ENCODE measurements at places on chromosomes 5 and 9.
A peak's percentile ranks its signal among the peaks of the same experiment; 100 is the strongest.

- H3K27ac ChIP-seq = no peak overlapping the region
- peaks cover 2% of the 10 kb centered on the region for H3K4me1 ChIP-seq
- no peak for DNase-seq
- H3K4me3 ChIP-seq = no peak overlapping the region
Measured at GRCh38 chr5:68709239-68709638, 384.6 kb upstream of the SLC30A5 start.

DNA sequence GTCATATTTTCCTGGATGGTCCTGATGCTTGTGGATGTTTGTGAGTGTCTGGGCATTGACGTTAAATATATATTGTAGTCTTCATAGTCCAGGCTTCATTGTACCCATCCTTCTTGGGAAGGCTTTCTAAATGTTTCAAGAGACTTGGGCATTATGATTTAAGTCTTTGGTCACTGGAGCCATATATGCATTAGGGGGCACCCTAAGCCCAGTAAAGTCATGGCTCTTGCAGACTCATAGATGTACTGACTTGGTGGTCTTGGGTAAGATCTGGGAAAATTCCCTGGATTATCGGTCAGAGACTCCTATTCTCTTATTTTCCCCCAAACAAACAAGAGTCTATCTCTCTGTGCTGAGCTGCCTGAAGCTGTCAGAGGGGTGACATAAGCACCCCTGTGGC is 271.1 kb downstream of the TRIM36 start:
- no peaks in the 10 kb centered on the region for H3K27me3 ChIP-seq
- H3K4me3 ChIP-seq = no peak overlapping the region
- H3K27ac ChIP-seq = no peak overlapping the region
- H3K36me3 ChIP-seq = no peaks in the 10 kb centered on the region
- no peaks in the 10 kb centered on the region for H3K4me1 ChIP-seq

DNA sequence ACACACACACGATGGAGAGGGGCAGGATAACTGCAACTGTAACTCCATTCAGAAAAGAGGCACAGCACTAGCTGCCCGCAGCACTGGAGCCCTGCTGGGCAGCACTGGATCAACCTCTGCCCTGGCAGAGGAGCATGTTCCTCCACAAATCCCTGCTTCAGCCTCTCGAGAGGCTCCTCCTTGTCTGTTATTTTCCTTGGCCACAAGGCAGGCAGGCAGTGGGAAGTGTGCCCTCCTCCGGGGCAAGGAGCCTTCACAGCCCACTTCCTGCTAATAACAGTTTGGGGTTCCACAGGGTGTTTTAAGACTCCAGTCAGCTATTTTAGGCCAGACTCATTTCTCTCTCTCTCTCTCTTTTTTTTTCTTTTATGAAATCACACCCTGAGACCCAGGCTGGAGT is 11.8 kb downstream of the FXN start:
- H3K4me3 ChIP-seq = no peak overlapping the region
- no peak for DNase-seq
- no peaks in the 10 kb centered on the region for H3K27me3 ChIP-seq
- H3K4me1 ChIP-seq = peaks cover 8% of the 10 kb centered on the region

GRCh38 chr5:91132550-91132949 is 250.6 kb downstream of the ARRDC3 start:
- no peak overlapping the region for H3K27ac ChIP-seq
- H3K4me1 ChIP-seq = peaks cover 7% of the 10 kb centered on the region
- DNase-seq = no peak
- H3K27me3 ChIP-seq = no peaks in the 10 kb centered on the region
- no peak overlapping the region for H3K4me3 ChIP-seq
- H3K36me3 ChIP-seq = no peaks in the 10 kb centered on the region

- no peak for DNase-seq
- no peaks in the 10 kb centered on the region for H3K27me3 ChIP-seq
- H3K4me1 ChIP-seq = peaks cover 5% of the 10 kb centered on the region
- no peak overlapping the region for H3K27ac ChIP-seq
- no peak overlapping the region for H3K4me3 ChIP-seq
Measured at GRCh38 chr5:173902743-173903142, 14.6 kb downstream of the CPEB4 start.

- no peak overlapping the region for H3K27ac ChIP-seq
- H3K4me1 ChIP-seq = no peaks in the 10 kb centered on the region
- no peak overlapping the region for H3K4me3 ChIP-seq
- H3K27me3 ChIP-seq = no peaks in the 10 kb centered on the region
- H3K36me3 ChIP-seq = no peaks in the 10 kb centered on the region
- DNase-seq = no peak
Measured at GRCh38 chr5:3359642-3360041, 236.0 kb upstream of the IRX1 start.

GRCh38 chr9:115423646-115424045 is 305.7 kb upstream of the TNC start:
- no peak for DNase-seq
- H3K27ac ChIP-seq = no peak overlapping the region
- no peaks in the 10 kb centered on the region for H3K27me3 ChIP-seq
- H3K36me3 ChIP-seq = no peaks in the 10 kb centered on the region
- no peak overlapping the region for H3K4me3 ChIP-seq

DNA sequence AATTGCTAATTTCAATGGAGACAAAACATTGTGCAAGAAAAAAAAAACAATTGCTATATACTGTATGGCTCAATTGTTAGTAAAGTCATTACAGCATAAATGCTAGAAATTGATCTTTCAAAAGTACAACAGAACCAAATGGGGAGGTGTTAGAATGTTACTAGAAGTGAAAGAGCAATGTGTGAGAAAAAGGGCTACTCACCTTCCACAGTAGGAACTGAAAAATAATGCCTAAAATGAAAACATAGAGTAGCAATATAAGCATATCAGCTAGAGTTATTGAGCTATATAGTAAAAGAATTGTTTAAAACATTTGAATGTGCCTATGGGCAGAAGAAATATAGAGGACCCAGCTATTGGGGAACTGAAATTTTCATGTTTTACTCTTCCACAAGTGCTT is 10.9 kb upstream of the RXFP3 start:
- H3K27me3 ChIP-seq = no peaks in the 10 kb centered on the region
- H3K36me3 ChIP-seq = no peaks in the 10 kb centered on the region
- no peak for DNase-seq
- H3K4me3 ChIP-seq = no peak overlapping the region

- H3K27ac ChIP-seq = peak overlapping the region; percentile 46
- H3K4me1 ChIP-seq = peaks cover 20% of the 10 kb centered on the region
- no peak overlapping the region for H3K4me3 ChIP-seq
- DNase-seq = peak; percentile 50
- peaks cover 25% of the 10 kb centered on the region for H3K27me3 ChIP-seq
- H3K36me3 ChIP-seq = peaks cover 4% of the 10 kb centered on the region
Measured at GRCh38 chr5:93586736-93587596, 3.9 kb downstream of the NR2F1 start.

- H3K27ac ChIP-seq = peak overlapping the region; percentile 70
- no peaks in the 10 kb centered on the region for H3K27me3 ChIP-seq
- peak overlapping the region; percentile 86 for H3K4me3 ChIP-seq
- peaks cover 19% of the 10 kb centered on the region for H3K36me3 ChIP-seq
Measured at GRCh38 chr5:98768160-98768959, 5.1 kb upstream of the RGMB start.

GRCh38 chr5:26388976-26389375 is 649.4 kb downstream of the CDH9 start:
- H3K4me3 ChIP-seq = no peak overlapping the region
- DNase-seq = no peak
- no peaks in the 10 kb centered on the region for H3K27me3 ChIP-seq
- no peaks in the 10 kb centered on the region for H3K4me1 ChIP-seq
- H3K27ac ChIP-seq = no peak overlapping the region

DNA sequence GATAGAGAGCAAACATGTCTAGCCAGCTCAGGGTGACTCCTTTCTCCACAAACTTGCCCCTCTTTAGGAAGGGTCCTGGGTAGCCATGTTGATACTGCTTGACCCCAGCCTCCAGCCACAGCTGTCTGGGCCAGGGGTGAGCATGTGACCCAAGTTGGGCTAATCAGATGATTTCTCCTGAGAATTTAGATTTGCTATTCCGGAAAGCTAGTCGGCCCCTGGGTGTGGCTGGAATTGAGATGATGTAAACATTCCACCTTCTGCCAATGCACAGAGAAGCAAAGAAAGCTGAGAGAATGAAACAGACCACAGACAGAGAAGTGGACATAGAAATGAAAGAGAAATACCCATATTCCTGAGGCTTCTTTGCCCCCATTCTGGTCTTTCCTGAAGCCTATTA is 17.8 kb upstream of the B4GALT1 start:
- no peaks in the 10 kb centered on the region for H3K36me3 ChIP-seq
- H3K27me3 ChIP-seq = peaks cover 58% of the 10 kb centered on the region
- no peak overlapping the region for H3K27ac ChIP-seq
- peaks cover 10% of the 10 kb centered on the region for H3K4me1 ChIP-seq

DNA sequence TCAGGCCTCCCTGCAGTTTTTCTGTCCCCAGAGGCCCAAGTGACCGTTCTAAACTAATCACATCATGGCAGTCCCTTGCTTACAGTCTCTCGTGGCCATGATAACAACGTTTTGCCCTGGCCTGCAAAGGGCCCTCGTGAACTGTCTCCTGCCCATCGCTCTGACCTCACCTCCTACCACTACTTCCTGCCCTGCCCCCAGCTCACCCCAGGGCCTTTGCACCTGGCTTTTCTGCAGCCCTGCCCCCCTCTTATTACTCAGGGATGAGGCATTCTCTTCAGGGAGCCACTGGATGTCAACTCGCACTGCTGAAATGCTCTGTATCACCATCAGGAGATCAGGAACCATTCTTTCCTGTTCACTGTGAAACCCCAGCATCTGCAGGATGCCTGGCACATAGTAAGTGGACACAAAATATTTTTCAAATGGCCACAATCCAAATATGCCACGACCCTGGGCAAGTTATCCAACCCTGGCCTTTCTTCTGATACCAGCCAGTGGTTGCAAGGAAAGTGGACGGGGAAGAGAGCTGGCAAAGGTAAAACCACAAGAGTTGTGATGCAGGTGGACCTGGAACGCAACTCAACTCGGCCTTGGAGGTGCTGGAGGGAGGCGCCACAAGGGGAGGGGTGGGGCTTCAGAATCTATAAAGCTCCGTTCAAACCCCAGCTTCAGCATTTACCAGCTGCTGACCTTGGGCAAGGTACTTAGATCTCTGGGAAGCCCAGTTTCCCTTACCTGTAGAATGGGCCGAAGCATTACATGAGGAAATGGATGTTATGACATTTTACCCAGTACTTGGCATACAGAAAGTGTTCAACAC is 1.7 kb downstream of the SNCB start:
- no peaks in the 10 kb centered on the region for H3K36me3 ChIP-seq
- H3K27ac ChIP-seq = no peak overlapping the region
- H3K4me1 ChIP-seq = peaks cover 32% of the 10 kb centered on the region
- DNase-seq = no peak
- no peak overlapping the region for H3K4me3 ChIP-seq

DNA sequence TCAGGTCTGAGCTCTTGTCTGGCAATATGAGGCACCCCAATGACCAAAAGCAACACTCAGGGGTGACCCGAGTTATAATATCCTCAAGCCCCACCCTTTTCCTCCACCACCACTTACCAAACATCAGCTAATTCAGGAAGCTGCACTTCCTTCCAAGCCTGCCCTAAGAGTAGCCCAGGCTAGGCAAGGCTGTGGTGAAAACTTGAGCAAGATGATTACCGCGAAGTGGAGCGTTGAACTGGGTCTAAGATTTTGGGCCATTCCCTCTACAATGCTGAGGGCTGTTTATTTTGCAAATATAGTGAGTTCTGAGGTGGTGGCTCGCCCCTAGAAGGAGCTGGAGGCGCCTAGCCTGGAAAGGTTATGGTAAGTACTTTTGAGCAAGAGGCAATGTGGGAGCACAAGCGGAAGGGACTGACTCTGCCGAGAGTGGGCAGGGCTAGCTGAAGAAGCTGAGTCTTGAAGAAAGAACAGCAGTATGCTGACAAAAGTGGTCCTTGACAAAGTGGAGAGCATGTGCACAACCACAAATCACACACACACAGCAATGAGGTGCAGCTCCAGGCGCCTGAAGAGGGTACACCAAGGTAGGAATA is at the start of gene HK3:
HK3 (minus strand) TSS at position 51 of the 596 bp plus-strand sequence. CDS start 3,187 bp downstream, outside the sequence.
- peaks cover 13% of the 10 kb centered on the region for H3K36me3 ChIP-seq
- no peak within 1 kb of the TSS for H3K27ac ChIP-seq
- no peaks in the 10 kb centered on the region for H3K27me3 ChIP-seq
- peaks cover 19% of the 10 kb centered on the region for H3K4me1 ChIP-seq
- H3K4me3 ChIP-seq = no peak within 1 kb of the TSS

DNA sequence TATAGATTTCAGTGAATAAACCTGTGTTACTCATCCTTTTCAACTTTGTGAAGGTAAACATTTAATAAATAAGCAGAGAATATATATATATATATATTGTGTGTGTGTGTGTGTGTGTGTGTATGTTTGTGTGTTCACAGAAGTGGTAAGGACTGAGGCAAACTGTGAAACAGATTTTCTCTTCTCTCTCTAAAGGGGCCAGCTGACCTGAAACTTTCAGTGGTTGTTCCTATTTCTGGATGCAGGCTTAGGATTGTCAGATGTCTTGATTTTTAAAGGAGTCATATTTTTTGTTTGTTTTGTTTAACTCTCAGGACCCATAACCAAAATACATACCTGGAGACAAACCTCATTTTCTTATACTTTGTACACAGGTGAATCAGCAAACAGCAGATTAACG is 714.9 kb upstream of the MEF2C start:
- no peak overlapping the region for H3K4me3 ChIP-seq
- no peak overlapping the region for H3K27ac ChIP-seq
- H3K4me1 ChIP-seq = no peaks in the 10 kb centered on the region
- no peaks in the 10 kb centered on the region for H3K36me3 ChIP-seq
- H3K27me3 ChIP-seq = no peaks in the 10 kb centered on the region
- DNase-seq = no peak

GRCh38 chr5:77022511-77023417 is 7.4 kb upstream of the AGGF1 start:
- H3K4me1 ChIP-seq = no peaks in the 10 kb centered on the region
- H3K36me3 ChIP-seq = no peaks in the 10 kb centered on the region
- H3K27me3 ChIP-seq = no peaks in the 10 kb centered on the region
- H3K4me3 ChIP-seq = no peak overlapping the region
- no peak for DNase-seq
- no peak overlapping the region for H3K27ac ChIP-seq

- peak overlapping the region; percentile 8 for H3K27ac ChIP-seq
- no peak for DNase-seq
- no peaks in the 10 kb centered on the region for H3K36me3 ChIP-seq
- H3K27me3 ChIP-seq = no peaks in the 10 kb centered on the region
Measured at GRCh38 chr5:32810804-32811203, 99.7 kb downstream of the NPR3 start.

- no peak overlapping the region for H3K27ac ChIP-seq
- no peak overlapping the region for H3K4me3 ChIP-seq
- peaks cover 12% of the 10 kb centered on the region for H3K4me1 ChIP-seq
- no peaks in the 10 kb centered on the region for H3K36me3 ChIP-seq
- H3K27me3 ChIP-seq = no peaks in the 10 kb centered on the region
Measured at GRCh38 chr9:72297516-72297915, 67.5 kb downstream of the ZFAND5 start.

DNA sequence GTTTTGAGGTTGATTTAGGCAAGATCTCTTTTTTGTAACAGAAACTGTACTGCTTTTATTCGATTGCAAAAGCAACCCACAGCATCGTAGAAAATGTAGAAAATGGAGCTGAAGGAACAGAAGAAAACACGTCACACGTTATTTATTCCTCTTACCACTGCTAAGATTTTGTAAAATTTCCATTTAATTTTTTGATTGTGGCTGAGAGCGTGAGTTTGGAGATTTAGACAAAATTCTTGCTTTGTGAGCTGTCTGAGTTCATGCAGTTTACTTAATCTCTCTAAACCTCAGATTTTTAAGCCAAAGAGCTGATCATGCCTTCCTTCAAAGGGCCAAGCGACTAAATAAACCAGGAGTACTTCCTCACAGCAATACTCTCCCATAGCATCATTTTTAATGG is 24.8 kb downstream of the DPYSL3 start:
- peaks cover 9% of the 10 kb centered on the region for H3K4me1 ChIP-seq
- no peaks in the 10 kb centered on the region for H3K36me3 ChIP-seq
- no peak overlapping the region for H3K27ac ChIP-seq
- no peaks in the 10 kb centered on the region for H3K27me3 ChIP-seq
- H3K4me3 ChIP-seq = no peak overlapping the region

All from mesenchymal stem cell (in vitro differentiated cells and primary cell).